ENCODE measurements at places on chromosomes 5 and 9.

GRCh38 chr5:66617991-66618768 lies 22.0 kb downstream of the MAST4 start:
- DNase-seq = no peak

DNA sequence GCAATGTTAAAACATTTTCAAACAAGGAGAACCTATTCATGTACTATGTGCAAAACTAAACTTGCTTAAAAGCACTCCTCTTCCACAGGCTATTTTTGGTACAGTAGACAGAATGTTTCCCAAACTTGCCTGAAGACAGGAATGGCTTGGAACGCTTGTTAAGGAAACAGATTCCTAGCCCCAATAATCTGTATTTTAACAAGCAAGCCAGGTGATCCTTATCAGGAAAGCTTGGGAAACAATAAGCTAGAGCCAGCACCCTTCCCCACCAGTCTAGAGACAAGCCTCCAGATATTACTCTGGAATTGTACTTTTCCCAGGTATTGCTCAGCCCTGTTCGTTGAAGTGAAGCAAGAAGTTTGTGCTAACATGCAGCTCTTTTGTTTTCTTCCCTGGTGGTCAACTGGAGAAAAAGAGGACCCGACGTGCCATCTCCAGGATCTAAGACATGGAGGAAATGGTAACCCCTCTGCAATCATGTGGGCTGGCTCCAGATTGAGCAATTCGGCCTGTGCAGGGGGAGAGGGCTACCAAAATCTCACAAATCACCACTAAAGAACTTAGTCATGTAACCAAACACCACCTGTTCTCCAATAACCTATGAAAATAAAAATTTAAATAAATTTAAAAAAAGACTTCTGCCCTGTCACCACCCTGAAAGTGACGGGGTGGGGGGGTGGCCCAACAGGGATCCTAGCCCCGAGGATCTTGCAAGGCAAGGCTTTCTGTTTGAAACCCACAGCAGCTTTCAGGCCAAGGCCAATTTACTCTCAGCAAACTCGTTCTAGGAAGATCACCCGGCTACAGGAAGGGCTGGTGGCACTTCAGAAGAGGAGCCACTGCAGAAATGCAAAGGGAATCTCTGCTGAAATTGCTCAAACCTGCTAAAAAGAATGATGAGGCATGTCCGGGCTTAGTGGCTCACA lies 48.6 kb downstream of the SHB start:
- DNase-seq = no peak

GRCh38 chr9:18526685-18527084 lies 52.7 kb downstream of the ADAMTSL1 start:
- DNase-seq = no peak

- no peak for DNase-seq
These were observed 54.4 kb downstream of the HRH2 start for GRCh38 chr5:175712313-175712680.

GRCh38 chr5:98780390-98780789 lies 6.9 kb downstream of the RGMB start:
- no peak for DNase-seq

DNA sequence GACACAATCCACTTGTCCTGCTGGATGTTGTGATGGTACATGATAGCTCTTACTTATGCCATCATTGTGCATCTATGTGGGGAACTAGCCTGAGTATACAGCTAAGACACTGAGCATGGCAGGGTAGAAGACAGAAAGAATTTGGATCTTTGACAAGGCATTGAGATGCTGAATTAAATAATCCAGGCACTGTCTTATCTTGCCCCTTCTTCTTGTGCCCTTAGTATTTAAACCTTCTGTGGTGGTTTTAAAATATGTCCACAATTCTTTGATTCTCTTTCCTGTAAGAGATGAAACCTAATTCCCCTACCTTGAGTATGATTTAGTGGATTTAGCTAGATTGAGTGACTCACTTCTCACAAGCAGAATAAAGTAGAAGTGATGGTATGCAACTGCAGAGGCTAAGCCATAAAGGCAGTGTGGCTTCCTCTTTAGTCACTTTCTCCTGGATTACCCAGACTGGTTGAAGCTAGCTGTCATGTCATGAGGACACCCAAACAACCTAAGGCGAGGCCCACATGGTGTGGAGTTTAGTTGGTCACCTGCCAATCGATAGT lies 174.0 kb upstream of the NREP start:
- DNase-seq = no peak

GRCh38 chr9:4077499-4078102 lies 222.3 kb downstream of the GLIS3 start:
- peak; percentile 30 for DNase-seq

DNA sequence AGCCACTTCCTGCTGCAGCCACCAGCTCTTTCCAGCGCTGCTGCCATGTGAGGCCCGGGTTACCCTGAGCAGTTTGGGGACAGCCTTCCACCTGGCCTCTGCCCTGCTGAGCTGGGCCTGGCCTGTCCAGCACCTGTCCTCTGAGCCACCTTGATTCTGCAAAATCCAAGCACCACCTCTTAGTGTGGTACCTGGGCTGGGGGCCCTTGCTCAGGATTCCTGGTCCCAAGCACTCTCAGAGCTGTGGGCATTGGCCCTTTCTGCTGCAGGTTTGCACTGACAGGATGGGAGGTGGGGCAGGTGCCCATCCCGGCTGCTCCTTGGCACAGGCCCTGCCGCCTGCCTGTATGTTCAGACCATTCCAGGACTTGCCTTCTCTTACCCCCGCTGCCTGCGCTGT lies 309.2 kb upstream of the IRX4 start:
- no peak for DNase-seq

DNA sequence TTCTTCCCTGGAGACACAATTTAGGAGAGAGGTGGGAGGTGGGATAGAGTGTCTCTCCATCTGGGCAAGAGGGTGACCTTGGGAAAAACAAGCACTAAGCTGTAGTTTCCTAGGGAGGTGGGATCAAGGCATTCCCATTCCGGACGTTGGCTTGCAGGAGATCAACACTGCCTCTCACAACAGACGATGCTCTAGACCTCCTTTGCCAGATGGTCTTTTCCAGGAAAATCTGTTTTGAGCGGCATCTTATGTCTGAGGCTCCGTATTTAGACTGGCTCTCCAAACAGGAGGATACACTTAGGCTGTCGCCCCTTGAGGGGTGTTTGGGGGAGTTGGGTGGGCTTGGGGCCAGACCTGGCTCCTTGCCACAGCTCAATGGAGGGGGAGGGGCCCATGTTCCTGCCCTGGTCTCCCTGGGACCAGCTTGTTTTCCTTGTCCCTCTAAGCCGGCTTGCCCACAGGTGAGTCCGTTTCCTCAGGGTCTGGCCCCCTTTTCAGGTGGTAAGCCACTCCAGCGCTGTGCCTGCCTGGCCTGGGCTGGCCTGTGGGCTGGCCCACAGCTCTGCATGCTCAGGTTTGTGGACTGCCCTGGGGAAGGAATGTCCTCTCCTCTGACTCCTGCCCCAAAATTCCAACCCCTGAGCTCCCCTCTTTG lies 2.4 kb downstream of the PSD2 start:
- DNase-seq = no peak

DNA sequence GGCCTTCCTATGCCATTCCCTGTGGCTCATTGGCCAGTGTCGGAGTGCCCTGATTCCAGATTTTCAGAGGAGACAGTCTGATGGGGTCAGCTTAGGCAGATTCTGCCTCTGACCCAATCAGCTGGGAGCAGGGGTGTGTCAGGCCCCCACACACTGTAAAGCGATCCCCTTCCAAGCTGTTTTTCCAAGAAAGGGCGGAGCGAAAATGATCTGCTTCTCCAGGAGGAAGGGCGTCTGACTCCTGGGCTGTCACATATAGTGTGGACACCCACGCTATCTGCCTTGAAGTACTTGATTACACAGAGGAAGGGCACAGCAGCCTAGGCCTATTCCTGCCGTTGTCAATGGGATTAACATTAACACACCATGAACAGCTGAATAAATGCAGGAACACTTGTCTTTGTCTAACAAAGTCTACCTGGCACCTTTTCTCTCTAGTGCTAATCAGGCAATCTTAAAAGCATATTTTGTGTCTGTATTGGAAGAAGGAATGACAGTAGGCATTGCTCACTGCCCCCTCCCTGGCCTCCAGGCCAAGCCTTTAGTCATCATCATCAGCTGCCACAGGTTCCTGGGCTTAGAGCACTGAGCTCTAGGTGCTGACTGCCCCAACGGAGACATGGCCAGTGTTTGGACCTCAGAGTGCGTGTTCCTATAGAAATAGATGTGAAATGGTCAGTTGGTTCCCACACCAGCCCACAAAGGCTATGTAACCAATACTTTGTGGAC lies 218.7 kb downstream of the MELK start:
- DNase-seq = no peak

Data from foreskin melanocyte (primary cell).